Stimulated activated CD8-positive, alpha-beta memory T cell treated with anti-CD3 and anti-CD28 coated beads, Interleukin-4, amount 100 ng/mL, for 1 hour (primary cell): ENCODE measurements at places on chromosomes 16 and 17.

DNA sequence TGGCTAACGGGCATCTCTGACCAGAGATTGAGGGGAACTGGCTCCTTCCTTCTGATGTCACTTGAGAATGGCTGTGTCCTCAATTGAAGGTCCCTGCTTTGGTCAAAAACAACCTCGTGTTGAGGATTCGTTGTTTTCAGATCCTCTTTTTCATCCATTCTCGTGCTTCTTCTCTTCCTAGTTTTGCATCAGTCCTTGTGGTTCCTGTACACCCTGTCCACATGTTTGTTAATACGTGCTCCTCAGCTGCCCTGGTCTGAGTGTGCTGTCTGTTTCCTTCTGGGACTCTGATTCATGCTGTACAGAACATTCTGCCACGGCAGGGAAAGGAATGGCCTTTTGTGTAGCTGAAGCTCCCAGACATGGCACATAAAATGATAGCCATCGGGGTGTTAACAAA is 863.2 kb upstream of the GOT2 start:
- DNase-seq = no peak

DNA sequence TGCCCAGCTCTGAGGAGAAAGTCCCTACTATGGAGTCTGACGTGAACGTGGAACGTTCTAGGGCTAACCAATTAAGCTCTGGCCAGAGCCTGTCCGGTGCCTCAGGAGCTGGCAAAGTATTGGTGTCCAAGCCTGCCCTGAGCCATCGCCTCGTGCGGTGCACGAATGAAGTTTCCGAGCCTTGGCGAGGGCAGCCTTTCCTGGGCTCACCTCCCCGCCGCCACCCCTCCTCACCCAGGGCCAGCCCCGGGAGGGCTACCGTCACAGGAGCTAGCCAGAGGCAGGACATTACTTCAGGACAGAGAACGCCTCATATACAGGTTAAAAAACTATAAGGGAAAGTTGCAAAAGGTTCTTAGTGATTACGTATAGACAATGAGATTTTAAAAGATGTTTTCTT is 23.6 kb upstream of the TRAP1 start:
- DNase-seq = no peak

DNA sequence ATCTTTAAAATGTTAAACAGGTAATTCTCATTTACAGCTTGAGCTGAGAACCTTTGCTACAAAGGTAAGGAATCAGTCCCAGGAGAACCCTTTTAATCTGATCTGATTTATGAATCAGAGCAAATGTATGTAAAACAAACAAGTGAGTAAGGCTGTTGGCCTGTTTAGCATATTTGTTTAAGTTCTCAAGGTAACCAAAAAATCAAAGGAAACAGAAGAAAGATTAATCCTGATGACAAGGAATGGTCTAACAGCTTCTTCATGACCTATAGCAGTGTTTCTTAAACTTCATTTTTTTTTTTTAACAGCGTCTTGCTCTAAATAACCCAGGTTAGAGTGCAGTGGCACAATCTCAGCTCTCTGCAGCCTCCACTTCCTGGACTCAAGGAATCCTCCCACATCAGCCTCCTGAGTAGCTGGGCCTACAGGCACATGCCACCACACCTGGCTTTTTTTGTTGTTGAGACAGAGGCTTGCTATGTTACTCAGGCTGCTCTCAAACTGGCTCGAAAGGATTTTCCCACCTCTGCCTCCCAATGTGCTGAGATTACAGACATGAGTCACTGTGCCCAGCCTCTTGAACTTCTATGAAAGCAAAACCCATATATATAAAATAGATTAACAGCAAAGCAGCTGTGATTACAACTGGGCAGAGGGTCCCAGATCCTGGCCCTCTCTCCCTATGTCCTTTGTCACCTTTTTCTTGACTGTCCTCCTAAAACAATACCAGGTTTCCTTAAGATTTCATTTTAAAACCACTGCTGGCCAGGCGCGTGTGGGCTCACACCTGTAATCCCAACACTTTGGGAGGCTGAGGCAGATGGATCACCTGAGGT is 5.1 kb upstream of the JPT1 start:
- DNase-seq = no peak

DNA sequence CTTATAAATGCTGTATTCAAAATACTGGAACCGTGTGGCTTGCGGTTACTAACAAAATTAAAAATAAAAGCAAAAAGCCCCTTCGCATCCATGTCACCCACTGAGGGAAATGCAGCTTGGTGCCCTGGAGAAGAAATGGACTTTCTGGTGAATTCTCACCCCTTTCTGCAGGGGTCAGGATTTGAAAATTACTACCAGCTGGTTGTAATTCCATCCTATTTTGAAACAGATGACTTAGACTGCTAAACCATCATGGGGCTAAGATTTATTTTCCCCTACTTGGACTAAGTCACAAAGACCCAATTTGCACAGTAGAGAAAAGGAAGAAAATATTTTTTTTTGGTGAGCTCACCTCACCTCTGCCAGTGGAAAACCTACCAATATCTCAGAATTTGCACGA is 111.4 kb upstream of the MYOCD start:
- DNase-seq = no peak

- DNase-seq = no peak
Measured at GRCh38 chr17:39096508-39097149, 54.8 kb downstream of the PLXDC1 start.

DNA sequence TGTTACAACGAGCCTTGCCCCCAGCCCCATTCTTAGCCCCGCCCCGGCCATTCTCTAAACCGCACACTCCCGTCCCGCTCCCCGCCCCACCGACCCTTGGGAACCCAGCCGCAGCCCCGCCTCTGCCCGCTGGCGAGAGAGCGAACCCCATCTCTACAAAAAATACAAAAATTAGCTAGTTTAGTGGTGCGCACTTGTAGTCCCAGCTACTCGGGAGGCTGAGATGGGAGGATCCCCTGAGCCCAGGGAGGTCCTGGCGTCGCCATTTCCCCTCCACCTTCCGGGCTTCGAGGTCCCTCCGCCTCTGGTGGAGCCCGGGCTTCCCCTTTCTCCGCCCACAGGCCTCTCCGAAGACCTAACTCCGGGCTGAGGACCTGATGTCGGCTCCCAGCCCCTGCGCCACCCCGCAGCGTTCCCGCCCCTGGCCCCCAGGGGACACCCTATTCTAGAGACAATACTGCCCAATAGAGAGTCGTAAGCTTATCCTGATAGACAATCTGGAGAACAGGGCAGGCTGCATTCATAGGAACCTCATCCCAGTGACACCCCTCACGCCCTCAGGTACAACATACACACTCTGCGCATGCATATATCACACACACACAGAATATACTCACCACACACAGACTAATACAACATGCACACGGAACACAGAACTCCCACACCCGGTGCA is 480 bp upstream of the PROCA1 start:
- DNase-seq = no peak

- no peak for DNase-seq
Measured at GRCh38 chr17:79023886-79024771, at the start of gene C1QTNF1. C1QTNF1 (plus strand) TSS chr17:79024169; CDS start chr17:79043969, 19,800 bp downstream.

DNA sequence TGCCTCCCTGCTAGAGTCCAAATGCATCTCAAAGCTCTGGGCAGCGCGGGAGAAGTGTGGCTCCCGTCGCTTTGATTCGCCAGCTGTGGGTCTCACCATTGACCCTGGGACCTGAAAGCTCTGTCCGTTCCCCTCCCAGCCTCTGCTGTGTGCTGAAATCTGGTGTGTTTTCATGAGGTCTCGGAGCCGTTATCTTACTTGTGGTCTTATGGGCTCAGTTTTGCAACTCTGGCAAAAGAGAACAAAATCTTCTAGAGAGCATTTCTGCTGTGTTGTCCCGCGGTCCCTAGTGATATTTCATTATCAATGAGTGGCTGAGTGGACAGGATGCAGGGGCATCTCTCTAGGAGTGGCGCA is 13.3 kb downstream of the CRISPLD2 start:
- DNase-seq = no peak

- DNase-seq = no peak
Measured at GRCh38 chr17:43477832-43478634, 5.7 kb upstream of the DHX8 start.

DNA sequence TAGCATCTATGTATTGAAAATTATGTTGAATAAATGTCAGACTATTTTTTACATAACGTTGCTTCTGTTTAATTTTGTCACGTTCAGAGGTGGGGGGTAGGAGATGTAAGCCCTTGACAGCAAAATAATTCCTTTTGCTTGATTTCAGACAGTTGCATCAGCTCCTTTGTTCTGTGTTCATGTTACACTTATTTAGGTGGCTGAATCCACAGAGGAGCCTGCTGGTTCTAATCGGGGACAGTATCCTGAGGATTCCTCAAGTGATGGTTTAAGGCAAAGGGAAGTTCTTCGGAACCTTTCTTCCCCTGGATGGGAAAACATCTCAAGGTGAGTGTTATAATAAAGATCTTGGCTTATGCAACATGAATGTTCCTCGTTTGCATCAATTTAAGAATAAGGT is 4.5 kb downstream of the HERPUD1 start:
- DNase-seq = no peak

DNA sequence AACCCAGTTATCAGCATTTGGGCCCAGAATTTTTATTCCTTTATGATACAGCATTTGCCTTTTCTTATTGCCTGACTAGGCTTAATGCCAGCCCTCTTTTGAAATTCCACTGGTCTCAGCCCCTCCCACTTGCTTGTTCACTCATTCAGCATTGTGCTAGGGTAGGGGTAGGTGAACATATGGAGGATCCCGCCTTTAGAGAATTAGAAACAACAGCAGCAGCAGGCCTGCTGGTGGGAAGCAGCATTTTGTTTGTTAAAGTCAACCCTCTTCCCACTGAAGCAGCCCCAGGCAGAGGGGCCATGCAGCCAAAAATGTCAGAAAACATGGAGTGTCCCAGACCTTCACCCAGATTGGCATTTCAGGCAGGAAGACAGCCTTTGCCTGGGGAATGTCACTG is 1355.2 kb downstream of the CDH8 start:
- DNase-seq = no peak
